ENCODE measurements at places on chromosomes 2 and 18. TPM values are rescaled to one million over a fixed set of nuclear protein-coding genes. Genes with fewer than 3 reads are reported as not detected.

DNA sequence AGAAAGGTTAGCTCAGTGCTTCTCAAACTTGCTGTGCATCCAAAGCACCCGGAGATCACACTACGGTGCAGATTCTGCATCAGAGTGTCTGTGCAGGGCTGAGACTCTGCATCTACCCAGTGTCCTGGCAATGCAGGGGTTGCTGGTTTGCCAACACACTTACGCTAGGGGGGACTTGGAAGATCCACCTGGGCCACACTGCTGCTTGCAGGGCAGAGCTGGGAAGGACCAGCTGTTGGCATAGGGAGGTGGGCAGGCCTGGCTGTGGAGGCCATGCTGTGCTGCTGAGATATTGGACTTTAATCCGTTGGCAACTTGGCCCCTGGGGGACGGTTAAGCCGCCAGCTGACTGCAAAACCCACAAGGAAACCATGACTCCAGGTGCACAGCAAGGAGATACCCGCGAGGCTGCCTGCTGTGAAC, 397.6 kb upstream of the HS6ST1 start:
- no peak for DNase-seq
- no peak overlapping the region for H3K4me3 ChIP-seq
- H3K36me3 ChIP-seq = no peaks in the 10 kb centered on the region

DNA sequence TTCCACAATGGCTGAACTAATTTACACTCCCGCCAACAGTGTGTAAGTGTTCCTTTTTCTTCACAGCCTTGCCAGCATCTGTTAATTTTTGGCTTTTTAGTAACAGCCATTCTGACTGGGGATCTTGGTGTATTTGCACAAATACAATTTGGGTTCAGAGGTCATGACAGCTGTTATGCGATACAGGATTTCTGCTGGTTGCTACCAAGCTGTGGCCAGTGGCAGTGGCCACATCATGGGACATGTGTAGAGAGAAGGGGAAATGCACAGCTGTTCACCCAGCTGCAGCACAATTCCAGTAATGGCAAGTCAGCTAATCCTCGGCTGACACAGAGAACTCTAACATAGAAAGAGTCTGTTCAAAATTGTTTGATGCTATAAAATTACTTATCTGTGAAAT, 21.0 kb upstream of the SELENOI start:
- no peaks in the 10 kb centered on the region for H3K36me3 ChIP-seq
- no peak for DNase-seq
- H3K27me3 ChIP-seq = peaks cover 3% of the 10 kb centered on the region
- no peak overlapping the region for H3K4me3 ChIP-seq

DNA sequence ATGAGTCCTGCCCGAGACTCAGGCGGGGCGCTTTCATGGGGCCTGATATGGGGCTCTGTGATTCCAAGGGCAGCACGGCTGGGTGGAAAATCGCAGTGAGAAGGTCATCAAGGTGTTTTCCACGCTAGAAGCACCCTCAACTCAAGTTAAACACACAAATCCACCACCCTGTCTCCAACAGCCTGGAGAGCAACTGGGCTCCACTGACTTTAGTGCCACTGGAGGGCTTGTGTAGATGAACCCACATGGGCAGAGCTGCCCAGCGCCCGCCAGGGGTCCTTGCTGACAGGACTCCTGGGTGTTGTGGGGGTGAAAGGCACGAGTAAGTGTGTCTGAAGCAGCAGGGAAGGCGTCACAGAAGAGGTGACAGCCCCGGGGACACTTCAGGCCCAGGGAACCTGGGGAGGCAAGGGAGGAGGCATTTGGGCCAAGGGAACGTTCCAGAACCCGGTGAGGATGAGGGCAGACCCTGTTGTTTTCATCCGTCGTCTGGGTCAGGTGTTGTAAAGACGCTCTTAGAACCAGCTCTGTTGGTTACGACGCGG, 51.8 kb upstream of the CTDP1 start:
- H3K27ac ChIP-seq = no peak overlapping the region
- H3K4me3 ChIP-seq = no peak overlapping the region
- no peaks in the 10 kb centered on the region for H3K4me1 ChIP-seq
- no peaks in the 10 kb centered on the region for H3K27me3 ChIP-seq
- H3K36me3 ChIP-seq = no peaks in the 10 kb centered on the region
- no peak for DNase-seq

- H3K36me3 ChIP-seq = no peaks in the 10 kb centered on the region
- H3K4me3 ChIP-seq = no peak overlapping the region
- no peaks in the 10 kb centered on the region for H3K4me1 ChIP-seq
- H3K27ac ChIP-seq = no peak overlapping the region
- no peak for DNase-seq
These were observed 45.7 kb upstream of the CUL3 start for GRCh38 chr2:224630659-224631550.

- no peak overlapping the region for H3K4me3 ChIP-seq
- H3K27me3 ChIP-seq = no peaks in the 10 kb centered on the region
- no peaks in the 10 kb centered on the region for H3K4me1 ChIP-seq
- DNase-seq = no peak
- H3K36me3 ChIP-seq = no peaks in the 10 kb centered on the region
- no peak overlapping the region for H3K27ac ChIP-seq
These were observed 321.2 kb upstream of the FANCL start for GRCh38 chr2:58562276-58562675.

DNA sequence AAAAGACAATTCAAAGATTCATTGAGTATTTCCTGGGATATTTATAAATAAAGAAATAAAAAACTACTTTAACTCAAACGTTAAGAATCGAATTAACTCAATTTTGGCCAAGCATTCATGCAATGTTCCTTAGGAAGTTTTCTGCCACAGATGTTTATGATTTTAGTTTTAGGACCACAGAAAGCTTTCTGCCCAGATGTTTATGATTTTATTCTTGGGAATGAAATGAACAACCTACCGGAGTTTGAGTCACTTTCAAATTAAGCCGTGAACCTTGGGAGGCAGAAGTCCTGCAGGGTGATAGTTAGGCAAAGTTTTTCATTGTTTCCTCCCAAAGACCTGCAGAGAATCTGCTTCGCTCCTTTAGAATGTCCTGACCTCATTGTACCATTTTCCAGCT, 34.7 kb upstream of the MBP start:
- DNase-seq = no peak
- no peak overlapping the region for H3K4me3 ChIP-seq
- H3K36me3 ChIP-seq = no peaks in the 10 kb centered on the region
- H3K4me1 ChIP-seq = no peaks in the 10 kb centered on the region
- no peak overlapping the region for H3K27ac ChIP-seq
- peaks cover 7% of the 10 kb centered on the region for H3K27me3 ChIP-seq

Gene EFHD1
- total RNA-seq = 2.0 TPM

Gene PDE1A
- total RNA-seq = not detected

Gene CRACDL
- total RNA-seq = 0.18 TPM

Gene ZEB2
- total RNA-seq = 19.4 TPM

Gene DHRS9
- not detected for total RNA-seq

Gene MC2R
- total RNA-seq = not detected

Gene CCDC68
- total RNA-seq = 0.13 TPM

Gene TUBB6
- 5.7 TPM for total RNA-seq

Gene TP53I3
- 2.7 TPM for total RNA-seq

Gene IL36A
- total RNA-seq = not detected

Gene RAMP1
- 9.6 TPM for total RNA-seq

Gene CD302
- total RNA-seq = 0.40 TPM

All from activated CD4-positive, alpha-beta memory T cell treated with anti-CD3 and anti-CD28 coated beads, Interleukin-2, amount 10 ng/mL, durations not matched to agents 7 days and 5 days (primary cell).